ENCODE measurements at places on chromosomes 6 and 20.

GRCh38 chr6:122078481-122078880 lies 321.0 kb upstream of the HSF2 start:
- DNase-seq, result no peak

- no peak for DNase-seq
Measured at GRCh38 chr20:50221501-50222308, 31.1 kb downstream of the CEBPB start.

DNA sequence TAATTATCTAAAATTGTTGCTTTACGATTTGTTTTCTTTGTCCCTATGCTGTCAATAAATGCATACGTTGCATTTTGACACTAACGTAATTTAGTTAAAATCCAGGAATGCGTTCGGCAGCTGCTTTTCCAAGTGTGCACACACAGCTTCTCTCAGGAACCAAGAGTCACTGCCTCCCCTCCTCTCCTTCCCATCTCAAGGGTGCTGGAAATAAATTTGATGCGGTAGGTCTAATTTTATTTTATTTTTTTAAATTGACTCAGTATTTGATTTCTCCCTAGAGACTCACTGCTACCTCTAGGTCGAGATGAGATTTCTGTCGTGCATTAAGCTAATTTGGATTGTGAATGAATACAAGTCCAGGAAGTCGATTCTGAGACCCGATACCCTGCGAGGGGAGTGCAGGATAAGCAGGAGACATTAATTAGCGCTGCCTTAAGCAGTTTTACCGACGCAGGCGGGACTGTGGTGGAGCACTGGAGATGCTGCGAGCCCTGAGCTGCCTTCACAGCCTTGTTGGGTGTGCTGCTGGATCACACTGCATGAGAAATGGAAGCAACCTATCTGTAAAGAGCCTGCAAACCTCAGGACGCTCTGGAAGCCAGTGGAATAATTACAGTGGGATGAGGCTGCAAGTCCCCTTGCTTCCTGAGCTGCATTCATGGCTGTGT lies 381.2 kb downstream of the C6orf118 start:
- no peak for DNase-seq

- DNase-seq, result peak; percentile 84
Measured at GRCh38 chr20:57928181-57928967, 218.6 kb upstream of the PMEPA1 start.

DNA sequence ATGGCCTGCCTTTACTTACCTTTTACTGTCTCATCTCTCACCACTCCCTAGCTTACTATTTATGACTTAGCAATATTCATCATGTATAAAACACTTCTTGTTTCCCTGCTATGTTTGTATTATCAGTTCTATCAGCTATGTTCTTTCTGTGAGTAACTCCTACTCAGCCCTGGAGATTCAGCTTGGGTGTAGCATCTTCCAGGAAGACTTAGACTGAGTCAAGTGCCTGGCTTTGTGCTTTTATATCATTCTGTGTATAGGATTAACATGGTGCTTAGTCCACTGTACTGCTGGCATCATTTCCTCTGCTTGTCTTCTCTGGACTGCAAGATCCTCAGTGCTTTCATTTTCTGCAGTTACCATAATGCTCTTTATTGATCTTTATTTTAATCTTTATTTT lies 257.8 kb downstream of the BTBD3 start:
- DNase-seq, result no peak

- DNase-seq, result no peak
Measured at GRCh38 chr20:38199501-38200390, 34.7 kb upstream of the TGM2 start.

- no peak for DNase-seq
Measured at GRCh38 chr6:17200395-17200794, 80.8 kb upstream of the RBM24 start.

DNA sequence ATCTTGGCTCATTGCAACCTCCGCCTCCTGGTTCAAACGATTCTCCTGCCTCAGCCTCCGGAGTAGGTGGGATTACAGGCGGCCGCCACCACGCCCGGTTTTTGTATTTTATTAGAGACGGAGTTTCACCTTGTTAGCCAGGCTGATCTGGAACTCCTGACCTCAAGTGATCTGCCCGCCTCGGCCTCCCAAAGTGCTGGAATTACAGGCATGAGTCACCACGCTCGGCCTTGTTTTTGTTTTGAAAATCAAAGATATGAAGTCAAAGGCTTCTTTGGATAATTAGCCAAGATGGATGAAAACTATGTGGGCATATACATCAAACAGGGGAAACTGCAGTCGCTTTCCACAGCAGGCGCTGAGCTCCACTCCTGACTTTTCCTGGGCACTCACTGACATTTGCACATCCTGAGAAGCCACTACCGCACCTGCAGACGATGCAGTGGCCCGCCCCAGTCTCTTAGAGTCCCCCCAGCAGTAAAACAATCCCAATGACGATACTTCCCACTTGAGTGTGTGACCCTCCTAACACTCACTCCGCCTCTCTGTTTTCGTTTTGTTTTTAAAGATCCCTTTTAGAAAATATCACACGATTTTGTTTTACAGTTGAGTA lies 44.1 kb downstream of the GJA1 start:
- DNase-seq, result no peak

GRCh38 chr6:47581591-47581990 lies 104.0 kb downstream of the CD2AP start:
- no peak for DNase-seq

GRCh38 chr6:38323216-38323615 lies 316.5 kb downstream of the BTBD9 start:
- DNase-seq, result no peak

DNA sequence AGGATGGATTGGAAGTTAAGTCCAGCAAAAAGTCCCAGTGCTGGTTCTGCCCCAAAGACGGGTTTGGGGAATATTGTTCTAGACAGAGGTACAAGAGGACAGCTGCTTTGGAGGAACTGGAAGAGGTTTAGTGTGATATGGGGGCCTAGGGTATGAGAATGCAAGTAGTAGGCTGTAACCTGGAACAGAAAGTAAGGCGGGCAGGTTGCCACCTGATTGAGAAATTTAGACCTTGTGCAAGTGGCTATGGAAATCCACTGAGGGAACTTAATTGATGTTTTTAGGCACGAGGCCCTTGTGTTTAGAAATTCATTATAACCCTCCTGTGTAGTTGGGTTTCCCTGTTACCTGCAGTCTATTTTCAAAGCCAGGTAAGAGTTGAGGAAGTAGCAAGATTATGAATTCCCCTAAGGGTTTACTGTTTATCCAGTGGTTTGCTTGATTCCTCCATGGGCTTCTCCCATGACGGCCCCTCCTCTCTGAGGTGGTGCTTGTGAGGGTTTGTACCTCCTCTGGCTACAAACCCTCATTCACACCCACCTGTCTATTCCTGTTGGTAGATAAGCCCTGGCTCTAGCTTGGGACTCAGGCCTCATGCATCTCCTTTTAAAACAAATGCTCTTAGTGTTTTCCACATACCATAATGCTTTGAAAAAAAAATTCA lies 42.0 kb upstream of the BCAS1 start:
- DNase-seq, result no peak

GRCh38 chr20:55271371-55271770 lies 733.9 kb downstream of the CBLN4 start:
- no peak for DNase-seq

GRCh38 chr6:13194852-13195251 lies 133.5 kb downstream of the TBC1D7 start:
- peak; percentile 56 for DNase-seq

GRCh38 chr20:4189375-4189774 lies 174.0 kb upstream of the RNF24 start:
- DNase-seq, result no peak
